ENCODE measurements at places on chromosomes 16 and 17. TPM values are rescaled to one million over a fixed set of nuclear protein-coding genes. Genes with fewer than 3 reads are reported as not detected.
A peak's percentile ranks its signal among the peaks of the same experiment; 100 is the strongest.

DNA sequence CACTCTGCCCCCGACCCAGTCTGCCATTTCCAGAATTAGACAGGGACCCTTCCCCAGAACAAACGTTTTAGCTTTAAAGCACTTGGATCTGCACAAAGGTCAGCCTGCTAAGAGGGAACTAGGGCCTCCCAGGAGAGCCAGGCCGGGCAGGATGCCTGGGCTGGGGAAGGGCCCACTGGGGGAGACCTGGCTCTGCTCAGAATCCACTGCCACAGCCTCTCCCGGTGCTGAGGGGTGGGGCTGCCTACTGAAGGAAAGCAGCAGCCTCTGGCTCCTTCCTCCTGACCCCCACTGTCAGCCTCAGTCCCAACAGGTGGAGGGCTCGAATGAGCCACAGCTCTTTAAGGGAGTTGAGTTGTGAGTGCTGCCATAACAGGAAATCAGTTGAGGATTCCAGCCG lies 1.7 kb downstream of the YBX2 start:
- DNase-seq, result no peak

- no peak for DNase-seq
These were observed 187.2 kb downstream of the FOXL1 start for GRCh38 chr16:86765389-86766026.

- no peak for DNase-seq
These were observed 53.2 kb downstream of the PGS1 start for GRCh38 chr17:78431692-78431958.

GRCh38 chr16:81524382-81524781 lies 79.8 kb downstream of the CMIP start:
- DNase-seq, result no peak

DNA sequence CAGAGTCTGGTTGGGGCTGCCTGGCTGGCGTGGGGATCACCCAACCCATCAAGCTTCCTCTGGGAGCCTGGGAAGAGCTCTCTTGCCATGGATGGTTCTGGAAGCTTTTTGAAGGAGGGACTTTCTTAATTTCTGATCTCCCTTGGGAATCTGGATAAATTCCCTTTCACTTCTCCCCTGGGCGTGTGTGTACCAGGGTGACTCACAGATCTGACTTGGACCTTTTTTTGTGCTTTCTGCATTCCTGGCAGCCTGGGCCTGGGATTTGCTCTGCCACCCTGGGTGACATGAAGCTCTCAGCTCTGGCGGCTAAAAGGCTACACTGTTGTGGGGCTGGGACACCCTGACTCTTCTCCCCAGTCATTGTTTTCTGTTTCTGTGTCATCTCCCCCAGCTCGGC lies 70.1 kb downstream of the ABCC1 start:
- DNase-seq, result no peak

GRCh38 chr16:86761111-86762031 lies 183.0 kb downstream of the FOXL1 start:
- DNase-seq, result peak; percentile 58

GRCh38 chr17:13833921-13834320 lies 232.2 kb upstream of the HS3ST3A1 start:
- DNase-seq, result no peak

DNA sequence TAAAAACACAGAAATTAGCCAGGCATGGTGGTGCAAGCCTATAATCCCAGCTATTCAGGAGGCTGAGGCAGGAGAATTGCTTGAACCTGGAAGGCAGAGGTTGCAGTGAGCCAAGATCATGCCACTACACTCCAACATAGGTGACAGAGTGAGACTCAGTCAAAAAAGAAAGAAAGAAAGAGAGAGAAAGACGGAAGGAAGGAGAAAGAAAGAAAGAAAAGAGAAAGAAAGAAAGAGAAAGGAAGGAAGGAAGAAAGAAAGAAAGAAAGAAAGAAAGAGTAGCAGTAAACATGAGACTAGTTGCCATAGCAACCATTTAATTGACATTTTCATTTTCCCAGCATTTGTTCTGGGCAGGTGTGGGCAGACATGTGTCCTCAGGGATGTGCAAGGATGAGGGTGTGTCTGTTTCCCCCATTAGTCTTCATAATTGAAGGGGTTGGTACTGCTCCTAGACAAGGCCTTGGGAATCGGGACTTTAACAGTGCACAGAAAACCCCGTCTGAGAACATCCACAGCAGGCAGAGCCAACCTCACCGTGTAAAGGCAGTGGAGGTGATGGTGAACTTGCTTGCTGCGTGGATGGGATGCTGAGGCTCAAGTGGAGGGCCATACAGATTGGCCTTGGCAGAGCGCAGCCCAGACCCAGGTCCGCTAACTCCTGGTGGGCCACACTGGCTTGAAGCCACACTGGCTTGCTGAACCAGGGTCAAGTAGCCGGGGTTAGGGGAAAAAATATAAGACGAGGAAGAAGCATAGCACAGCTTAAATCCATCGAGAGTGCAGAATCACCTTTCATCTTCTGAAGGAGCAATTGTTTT lies 35.2 kb upstream of the KIFC3 start:
- no peak for DNase-seq

SLC13A2 gene
- not detected for total RNA-seq

TBC1D3E gene
- total RNA-seq, result not detected

SHISA6 gene
- not detected for total RNA-seq

TP53TG3B gene
- total RNA-seq, result not detected

All from activated naive CD8-positive, alpha-beta T cell treated with anti-CD3 and anti-CD28 coated beads, Interleukin-2, amount 10 ng/mL, durations not matched to agents 7 days and 5 days (primary cell).